Myocyte (in vitro differentiated cells): ENCODE measurements at places on chromosomes 12 and 14.

DNA sequence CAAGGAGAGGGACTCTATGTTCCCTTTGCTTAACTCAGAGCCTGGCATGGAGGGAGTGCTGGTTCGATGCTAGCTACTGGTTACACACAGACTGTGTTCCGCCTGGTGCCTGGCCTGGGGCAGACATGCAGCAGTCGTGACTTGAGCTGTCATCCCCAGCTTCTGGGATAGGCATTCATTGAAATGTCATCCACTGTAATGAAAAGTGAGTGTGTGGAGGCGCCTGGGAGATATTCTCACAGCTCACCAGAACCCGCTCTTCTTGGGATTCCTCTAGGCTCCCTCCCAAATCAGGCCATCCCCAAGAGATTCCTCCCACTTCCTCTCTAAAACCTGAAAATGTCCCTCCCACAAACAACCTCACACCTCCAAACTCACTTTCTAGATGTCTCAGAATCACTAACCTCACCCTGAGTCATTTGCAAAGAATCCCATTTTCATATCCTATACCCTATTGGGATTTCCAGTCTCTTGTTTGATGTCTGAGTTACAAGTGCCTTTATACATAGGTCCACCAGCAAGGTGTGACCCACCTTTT is 82.8 kb downstream of the CRACR2A start:
- DNase-seq: no peak

DNA sequence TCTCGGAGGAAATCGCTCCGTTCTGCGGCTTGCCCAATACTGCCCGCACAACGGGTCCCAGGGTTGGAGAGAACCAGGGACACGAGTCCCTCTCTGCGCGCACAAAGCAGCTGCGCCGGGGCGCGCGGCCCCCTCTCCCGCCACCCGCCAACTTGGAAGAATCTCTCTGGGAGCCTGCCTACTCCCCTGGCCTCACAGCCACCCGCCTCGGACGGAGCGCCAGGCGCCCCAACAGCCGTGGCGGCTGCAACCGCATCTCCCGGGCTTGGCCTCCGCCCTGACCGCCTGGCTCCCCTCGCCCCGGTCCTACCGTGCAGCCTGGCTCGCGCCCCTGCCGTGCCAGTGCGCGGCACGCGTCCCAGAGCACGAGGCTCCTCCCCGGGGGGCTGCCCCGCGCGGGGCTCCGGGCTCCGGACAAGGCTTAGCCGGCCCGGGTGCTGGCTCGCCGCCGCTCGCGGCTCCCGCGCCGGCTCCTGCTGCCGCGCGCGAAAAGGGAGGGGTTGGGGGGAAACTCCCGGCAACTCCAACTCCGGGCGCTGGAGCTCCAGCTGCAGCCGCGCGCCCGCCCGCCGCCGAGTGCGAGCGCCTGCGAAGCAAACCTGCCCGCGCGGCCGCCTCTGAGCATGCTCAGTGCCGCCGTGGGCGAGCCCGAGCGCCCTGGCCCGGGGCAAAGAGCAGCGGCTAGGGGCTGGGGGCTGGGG is at the start of gene STXBP6:
TSS of gene STXBP6 (minus strand) at position 580 of the 701 bp plus-strand sequence. CDS start 75,329 bp downstream, outside the sequence.
- peak; percentile 81 for DNase-seq

DNA sequence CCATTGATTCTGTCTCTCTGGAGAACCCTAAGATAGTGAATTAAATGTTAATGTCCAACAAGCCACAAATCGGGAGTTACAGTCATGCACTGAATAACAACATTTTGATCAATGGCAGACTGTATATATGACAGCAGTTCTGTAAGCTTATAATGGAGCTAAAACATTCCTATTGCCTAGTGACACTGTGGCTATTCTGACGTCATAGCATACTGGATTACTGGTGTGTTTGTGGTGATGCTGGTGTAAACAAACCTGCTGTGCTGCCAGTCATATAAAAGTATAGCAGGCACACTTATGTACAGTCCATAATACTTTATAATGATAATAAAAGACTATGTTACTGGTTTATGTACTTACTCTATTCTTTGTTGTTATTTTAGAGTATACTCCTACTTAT is 56.7 kb upstream of the BICD1 start:
- DNase-seq: no peak

- DNase-seq: peak; percentile 67
Observed at GRCh38 chr12:113040722-113041171, 15.8 kb upstream of the DTX1 start.

GRCh38 chr12:69840727-69841126 is 15.7 kb downstream of the MYRFL start:
- DNase-seq: no peak

DNA sequence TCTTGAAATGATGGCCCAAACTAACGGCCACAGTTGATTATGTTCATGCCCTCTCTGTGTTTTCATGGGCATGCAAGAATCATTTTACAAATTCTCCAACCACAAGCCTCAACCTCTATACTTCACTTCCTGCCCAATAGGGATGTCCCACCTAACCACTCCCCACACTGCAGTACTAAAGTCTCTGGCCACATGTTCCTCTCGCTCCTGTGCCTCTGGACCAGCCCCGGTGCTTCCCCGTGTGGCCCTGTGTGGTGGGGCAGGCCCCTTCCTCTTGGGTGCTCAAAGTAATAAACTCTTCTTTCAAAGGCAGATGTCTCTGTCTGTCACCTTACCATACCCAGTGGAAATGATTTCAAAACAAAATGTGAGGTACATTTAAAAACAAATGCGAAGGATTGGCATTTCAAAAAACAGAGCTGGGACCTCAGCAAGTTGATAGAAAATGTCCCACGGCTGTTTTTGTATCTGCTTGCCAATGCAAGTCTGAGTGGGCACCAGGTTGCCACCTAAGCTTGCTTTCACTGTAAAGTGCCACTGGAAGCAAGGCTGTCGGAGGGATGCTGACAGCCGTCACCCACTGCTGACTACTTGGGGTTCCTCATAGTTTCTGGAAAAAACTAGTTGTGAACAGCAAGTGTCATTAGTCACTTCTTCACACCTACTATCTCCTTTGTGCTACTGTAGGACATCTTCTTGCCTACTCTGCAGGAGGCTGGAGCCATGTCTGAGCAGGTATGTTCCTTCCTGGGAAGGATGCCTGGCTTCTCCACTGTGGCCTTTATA is 8.2 kb upstream of the SERPINA11 start:
- DNase-seq: no peak

DNA sequence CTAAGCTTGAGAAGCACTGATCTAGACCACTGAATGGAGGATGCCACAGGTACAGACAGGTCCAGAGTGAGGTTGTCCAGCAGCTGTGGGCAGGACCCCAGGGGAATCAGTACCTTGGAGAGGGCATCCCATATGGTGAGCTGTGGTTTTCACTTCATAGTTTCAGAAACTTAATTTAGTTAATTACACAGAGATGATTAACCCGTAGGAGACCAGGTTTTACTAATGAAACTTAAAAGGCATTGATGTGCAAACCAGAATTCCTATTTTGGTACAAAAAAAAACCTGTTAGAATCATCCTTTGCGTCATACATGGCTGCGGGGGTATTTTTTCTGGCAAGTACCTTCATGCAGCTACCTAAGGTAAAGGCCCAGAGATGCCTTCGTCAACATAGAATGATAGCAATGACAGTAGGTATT is 159.3 kb downstream of the DACT1 start:
- DNase-seq: no peak

DNA sequence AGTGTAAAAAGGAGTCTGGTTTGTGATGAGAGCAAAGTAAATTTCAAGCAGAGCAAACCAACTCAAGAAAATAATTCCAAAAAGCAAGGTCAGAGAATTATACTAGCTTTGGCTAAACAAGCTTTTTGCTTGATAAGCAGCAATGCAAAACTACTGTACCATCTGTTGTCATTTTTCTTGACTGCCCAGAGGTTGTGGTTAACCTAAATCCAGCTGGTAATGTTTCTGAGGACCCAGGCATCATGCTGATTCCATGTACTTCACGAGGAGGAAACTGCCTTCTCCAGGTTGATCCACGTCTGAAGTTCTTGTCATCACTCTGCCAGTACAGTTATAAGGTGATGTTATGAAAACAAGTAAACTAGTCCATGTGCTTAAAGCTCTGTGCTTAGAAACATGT is 185.2 kb downstream of the ACSS3 start:
- peak; percentile 18 for DNase-seq

DNA sequence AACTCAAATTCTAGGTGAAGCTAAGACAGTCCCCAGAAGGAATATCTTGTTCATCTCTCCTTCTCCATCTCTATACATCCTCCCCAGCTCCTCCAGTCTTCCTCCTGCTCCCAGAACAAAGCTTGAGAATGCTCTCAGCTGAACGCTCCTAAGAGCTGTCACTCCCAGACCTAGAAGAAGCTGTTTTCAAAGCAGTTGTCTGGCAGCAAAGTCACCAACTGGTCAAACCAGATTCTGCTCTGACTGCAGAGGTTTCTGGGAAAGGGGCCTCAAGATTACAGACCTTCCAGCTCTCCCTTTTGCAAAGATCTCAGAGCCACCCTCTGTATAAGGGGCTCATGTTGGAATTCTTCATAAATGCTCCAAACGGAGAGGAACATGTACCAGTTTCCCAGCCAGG is 9.6 kb upstream of the HSPB8 start:
- no peak for DNase-seq

- DNase-seq: peak; percentile 24
Observed at GRCh38 chr14:77889971-77890442, 90.1 kb downstream of the ADCK1 start.

- DNase-seq: no peak
Observed at GRCh38 chr12:80794551-80794950, 77.8 kb downstream of the MYF5 start.
